ENCODE measurements at places on chromosomes 16 and 17.

DNA sequence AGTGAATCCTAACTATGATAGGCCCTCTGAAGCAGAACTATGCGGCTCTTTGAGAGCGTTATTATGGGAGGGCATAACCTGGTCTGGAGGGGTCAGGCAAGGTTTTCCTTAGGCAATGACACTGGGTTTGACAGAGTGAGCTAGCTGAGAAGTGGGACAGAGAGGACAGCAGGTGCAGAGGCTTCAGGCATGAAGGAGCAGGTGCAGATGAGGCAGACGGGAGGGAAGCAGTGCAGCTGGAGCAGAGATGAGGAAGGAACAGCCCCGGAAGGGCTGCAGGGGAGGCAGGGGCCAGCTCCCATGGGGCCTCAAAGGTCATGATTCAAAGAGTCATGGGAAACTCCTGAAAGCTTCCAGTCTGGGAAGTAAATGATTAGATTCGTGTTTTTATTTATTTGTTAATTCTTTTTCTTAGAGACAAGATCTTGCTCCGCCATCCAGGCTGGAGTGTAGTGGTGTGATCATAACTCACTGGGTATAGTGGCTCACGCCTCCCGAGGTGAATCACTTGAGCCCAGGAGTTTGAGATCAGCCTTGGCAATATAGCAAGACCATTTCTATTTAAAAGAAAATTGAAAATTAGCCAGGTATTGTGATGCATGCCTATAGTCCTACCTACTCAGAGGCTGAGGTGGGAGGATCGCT lies 5.4 kb downstream of the MARCHF10 start:
- DNase-seq: no peak

GRCh38 chr17:43732958-43733357 lies 25.6 kb downstream of the SOST start:
- no peak for DNase-seq

DNA sequence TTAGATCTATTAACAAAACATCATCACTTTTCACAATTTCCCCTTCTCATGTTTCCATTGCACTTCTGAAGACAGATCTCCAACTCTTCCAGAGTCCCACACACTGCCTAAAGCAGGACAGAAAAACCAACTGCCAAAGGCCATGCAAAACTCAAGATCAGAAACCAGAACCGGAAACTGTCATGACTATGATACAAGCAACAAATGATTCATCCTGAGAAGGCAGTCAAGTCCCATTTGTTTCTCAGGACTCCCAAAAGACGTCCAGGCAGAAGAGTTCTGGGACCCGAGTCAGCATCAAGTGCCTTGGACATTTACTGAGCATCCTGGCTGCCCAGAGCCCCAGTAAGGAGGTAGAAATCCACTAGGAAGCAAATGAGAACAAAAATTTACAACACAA lies 38.8 kb downstream of the ERN1 start:
- DNase-seq: no peak

DNA sequence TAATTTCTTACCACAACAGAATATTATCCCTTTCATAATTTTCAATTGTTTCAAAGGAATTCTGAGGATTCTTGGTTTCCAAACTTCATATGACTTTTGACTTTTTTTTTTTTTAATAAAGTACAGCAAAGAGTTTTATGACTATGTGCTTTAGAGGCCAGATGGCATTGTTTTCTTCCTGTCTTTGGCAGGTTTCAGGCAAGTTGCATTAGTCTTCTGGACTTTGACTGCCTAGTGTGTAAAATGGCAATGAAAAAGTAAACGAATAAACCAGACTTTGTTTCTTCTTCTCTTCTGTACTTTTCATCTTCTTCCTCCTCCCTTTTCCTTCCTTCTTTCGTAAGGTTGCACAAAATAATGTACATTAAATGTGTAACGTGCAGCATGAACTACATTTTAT lies 172.6 kb upstream of the RBFOX1 start:
- DNase-seq: peak; percentile 12

GRCh38 chr17:6278376-6278775 lies 156.5 kb downstream of the AIPL1 start:
- no peak for DNase-seq

DNA sequence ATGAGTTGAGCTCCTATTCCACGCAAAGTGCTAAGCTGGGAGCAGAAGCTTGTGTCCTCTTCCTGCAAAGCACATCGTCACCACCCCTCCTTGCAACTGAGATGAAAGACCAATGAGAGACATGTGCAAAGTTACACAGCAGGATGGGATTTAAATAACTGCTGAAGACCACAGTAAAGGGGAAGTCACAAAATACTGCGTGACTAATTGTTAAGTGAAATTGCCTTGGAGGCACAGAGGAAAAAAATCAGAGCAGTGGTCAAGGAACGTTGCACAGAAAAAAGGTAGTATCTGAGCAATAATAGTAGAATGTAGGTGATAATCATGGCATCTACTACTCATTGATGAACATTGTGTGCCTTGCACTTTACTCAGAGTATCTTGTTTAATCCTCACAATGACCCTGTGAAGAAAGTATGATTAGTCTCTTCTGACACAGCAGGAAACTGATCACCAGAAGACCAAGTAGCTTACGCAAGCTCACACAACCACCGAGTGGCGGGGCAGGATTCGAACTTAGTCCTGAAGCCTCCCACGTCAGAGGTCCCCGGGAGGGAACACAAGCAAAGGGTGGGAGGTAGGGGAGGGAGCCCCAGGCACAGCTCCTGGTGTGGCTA lies 15.4 kb upstream of the MYO18A start:
- DNase-seq: no peak

DNA sequence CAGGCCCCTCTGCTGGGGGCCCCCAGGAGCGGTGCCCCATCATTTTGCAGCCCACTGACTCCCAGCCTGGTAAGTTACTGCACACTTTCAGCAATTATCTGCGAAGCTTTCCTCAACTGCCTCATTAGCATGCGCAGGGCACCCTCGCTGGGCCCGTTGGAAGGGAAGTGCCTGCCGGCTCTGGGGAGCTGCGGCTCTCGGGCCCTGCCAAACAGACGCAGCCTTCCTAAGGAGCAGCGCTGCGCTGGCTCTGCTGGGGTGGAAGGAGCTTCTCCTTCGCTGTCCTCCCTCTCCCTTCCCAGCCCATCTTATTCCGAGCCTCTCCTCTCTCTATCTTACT lies 71.0 kb downstream of the RBBP6 start:
- peak; percentile 32 for DNase-seq

GRCh38 chr17:42399121-42399520 lies 10.9 kb upstream of the STAT3 start:
- no peak for DNase-seq

GRCh38 chr16:52372313-52372712 lies 174.6 kb downstream of the TOX3 start:
- DNase-seq: peak; percentile 13

DNA sequence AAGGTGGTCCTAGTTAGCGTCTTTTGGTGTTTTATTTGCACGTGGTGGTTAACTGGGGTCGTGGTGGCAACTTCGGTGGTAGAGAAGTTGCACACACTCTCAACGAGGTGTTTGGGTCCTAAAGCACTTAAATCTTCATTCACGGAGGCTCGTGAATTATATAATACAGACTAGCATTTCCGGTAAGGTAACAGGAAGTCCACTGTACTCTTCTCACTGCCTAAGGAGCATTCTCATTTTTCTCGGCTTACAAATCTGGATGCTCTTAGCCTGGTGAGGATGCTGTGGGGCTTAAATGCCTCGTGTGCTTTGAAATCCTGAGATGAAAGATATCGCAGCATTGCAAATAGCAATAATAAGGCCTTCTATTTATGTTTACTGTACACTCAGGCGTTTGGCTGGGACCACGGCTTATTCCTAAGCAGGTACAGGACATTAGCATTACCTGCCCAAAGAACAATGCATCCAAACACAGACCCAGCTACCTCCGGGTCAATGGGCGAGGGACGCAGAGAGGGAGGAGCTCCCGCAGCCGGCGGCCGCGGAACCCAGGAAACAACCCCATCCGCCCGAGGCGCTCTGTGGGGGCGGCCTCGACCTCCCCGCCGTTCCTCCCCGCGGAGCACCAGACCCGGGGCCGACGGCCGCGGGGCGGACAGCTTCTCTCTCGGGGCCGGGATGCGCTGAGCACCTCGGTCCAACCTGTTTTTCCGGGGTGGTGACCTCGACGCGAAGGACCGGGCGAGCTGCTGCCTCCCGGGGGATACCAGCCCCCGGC lies 856 bp downstream of the DNAJA2 start:
- DNase-seq: peak; percentile 63
